ENCODE measurements at places on chromosomes 13 and 19.

DNA sequence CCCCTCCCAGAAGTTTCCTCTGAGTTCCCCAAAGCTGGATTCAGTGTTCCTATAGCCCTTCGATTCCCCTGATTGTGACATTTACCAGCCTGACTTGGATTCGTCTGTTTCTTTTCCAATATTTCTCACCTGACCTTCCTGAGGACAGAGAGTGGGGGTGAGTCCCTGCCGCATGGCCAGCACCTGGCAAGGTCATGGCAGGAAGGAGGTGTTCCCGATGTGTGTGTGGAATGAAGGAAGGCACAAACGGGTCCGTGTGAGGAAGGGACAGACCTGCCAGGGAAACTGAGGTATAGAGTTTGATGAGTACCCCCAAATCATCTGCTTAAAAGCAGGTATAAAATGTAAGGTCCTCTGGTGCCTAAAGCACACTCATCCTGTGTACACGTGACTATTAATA lies 3.3 kb downstream of the COL4A1 start:
- no peak for DNase-seq

DNA sequence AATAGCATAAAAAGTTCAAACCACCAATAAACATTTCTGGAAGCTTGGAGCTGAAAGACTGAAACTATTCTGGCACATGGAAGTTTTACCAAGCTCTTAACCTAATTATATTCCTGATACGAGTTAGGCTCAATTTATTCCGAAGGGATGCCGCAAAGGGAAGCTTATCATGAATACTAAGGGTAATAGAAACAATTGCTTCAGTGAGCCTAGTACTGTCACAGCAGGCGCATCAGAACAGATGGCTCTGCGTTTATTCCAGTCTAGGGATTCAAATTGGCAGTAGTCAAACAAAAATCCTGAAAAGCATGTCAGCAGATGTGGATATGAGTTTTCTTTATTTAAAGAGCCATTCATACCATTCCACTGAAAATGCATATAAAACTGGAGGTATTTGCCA lies 779.5 kb downstream of the GPC5 start:
- DNase-seq = no peak

- DNase-seq = no peak
These were observed 6.3 kb upstream of the RAX2 start for GRCh38 chr19:3778104-3778867.

GRCh38 chr19:28603453-28603852 lies 609.5 kb downstream of the UQCRFS1 start:
- DNase-seq = no peak

- no peak for DNase-seq
These were observed 601.3 kb upstream of the MIR17HG start for GRCh38 chr13:90746230-90746629.

DNA sequence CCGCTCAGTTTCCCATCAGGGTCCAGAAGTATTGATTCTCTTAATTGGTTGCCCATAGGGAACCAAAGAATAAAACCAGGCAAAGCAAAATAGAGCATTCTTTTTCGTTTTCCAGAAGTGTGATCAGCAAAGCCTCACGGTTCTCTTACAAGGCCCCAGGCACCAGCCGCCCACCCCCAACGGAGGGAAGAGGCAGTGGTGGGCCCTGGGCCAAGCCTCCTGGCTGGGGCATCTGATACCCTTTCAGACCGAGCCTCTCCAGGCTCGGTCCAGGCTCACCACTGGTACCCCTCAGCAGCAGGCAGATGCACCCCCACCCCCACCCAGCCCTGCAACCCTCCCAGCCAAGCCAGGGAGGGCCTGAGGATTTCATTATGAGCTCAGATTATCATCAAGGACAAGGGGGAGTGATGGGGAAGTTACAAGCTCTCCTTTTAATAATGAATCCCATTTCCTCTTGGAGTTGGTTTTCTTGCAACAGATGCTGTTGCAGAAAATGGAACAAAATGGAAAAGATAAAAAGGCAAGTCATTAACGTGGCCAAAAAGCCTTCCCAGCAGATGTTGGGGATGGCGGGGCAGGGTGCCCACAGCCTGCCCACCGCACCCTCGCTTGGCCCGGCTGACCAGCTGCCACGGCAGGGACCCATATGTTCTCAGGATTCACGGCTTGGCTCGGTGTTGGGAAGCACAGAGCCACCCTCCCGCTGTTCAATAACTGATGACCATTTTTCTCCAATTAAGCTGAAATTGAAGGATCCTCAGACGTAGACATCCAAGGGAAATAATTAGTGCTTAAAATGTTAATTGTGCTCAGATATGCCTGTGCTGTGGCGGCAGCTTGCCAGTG lies 45.9 kb upstream of the KCTD15 start:
- DNase-seq = no peak

- peak; percentile 40 for DNase-seq
These were observed 22.8 kb upstream of the STK24 start for GRCh38 chr13:98599502-98600328.

- DNase-seq = no peak
These were observed 3.8 kb upstream of the KLK2 start for GRCh38 chr19:50869479-50869878.

- DNase-seq = peak; percentile 35
These were observed 27.2 kb downstream of the COMP start for GRCh38 chr19:18763674-18764590.

GRCh38 chr13:28179974-28180373 lies 41.6 kb downstream of the PAN3 start:
- DNase-seq = no peak

- DNase-seq = no peak
These were observed 177.3 kb upstream of the KL start for GRCh38 chr13:32838945-32839344.

DNA sequence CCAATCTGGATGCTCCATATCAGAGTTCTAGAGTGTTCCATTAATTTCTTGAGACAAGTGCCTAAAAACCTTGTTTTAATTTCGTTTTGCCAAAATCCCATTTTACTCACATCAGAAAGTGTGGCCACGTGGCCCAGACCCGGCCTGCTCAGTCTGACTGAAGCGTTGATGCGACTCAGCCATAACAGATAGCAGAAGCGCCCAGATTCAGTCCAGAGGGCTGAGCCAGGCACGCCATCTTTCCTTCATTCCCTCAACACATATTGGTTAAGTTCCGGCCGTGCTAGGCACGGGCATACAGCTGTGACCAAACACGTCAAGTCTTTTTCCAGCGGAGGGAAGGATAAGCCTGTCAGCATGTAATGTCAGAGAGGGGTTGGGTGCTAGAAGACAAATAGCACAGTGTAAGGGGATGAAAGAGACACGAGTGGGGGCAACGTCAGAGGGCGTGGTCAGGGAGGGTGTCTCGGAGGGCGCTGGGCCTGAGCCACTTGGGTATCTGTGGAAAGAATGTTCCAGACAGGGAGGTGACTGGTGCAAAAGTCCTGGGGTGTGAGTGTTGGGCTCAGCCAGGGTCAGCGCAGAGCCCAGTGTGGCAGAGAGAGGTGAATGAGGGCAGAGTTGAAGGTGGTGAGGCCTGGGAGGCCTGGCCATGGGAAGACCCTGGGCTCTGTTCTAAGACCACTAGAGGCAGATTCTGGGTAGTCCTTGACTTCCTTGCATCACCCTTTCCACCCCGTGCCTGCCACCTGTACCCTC lies 3.1 kb downstream of the F10 start:
- no peak for DNase-seq

DNA sequence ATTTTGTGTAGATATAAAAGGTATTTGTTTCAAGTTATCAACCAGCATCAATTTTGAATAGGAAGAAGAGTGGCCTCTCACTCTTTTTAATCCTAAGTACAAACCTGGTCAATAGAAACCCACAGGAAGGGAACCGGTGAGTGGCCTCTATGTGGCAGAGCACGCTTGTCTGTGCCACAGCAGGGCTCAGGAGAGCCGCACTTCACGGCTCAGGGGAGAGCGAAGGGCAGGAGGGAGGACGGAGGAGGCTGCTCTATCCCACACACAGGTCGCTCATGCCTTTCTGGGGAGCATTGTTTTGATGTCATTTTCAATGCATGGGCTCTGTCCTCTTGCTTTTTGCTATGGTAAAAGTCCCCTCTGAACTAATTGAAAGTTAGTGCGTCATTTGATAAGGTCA lies 57.2 kb downstream of the TNFRSF19 start:
- no peak for DNase-seq

GRCh38 chr13:111948811-111949210 lies 118.1 kb upstream of the SOX1 start:
- DNase-seq = no peak

DNA sequence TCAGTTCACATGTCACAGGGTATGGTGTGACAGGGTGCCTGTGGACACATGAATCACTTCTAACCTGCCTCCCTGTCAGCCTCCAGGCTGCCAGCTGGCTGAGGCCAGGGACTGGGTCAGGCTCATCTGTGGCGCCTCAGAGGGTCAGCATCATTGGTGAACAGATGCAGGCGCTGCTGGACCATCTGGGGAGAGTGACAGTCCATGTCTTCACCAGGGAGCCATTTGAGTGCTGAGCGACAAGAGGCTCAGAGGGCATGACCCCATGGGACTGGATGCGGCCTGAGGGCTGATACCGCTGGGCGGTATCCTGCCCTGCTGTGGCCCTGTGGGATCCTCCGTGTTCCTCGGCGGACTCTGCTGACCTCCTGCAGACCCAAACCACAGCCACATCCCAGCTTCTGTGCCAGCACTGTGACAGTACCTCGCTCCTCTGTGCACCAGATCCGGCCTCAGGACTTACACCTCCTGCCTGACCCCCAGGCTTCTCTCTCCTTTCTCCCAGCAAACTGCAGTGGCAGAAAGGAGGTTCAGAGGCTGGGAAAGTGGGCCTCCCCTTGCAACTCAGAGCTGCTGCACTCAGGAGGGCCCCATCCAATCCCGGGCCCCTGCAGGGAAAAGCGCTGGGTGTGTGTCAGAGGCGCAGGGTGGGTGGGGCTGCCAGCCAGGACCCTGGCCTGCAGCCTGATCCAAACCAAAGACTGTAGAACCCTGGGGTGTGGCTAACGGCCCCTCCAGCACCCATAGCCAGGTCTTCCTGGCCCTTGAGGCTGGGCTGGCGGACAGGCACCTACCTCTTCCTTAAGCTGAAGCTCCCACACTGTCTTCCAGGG lies 10.2 kb downstream of the ACTMAP start:
- no peak for DNase-seq
